ENCODE measurements at places on chromosomes 6 and 20.

- no peak for DNase-seq
These were observed 2.7 kb downstream of the SLC17A2 start for GRCh38 chr6:25927756-25928216.

DNA sequence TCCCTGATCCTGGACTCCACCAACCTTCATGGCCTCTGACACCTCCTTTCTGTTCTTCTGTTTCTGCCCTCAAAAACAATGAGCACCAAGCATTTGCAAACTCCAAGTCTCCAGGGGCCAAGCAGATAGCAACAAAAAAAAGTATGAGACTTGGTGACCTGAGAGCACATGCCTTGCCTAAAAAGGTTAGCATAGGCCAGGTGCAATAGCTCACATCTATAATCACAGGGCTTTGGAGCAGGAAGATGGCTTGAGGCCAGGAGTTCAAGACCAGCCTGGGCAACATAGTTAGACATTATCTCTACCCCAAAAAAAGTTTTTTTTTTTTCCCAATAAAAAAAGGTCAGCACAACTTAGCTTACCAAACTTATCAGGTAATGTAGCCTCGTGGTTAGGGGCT, 13.7 kb upstream of the HM13 start:
- DNase-seq: no peak

GRCh38 chr6:47380251-47380650, 70.5 kb upstream of the TNFRSF21 start:
- DNase-seq: no peak

DNA sequence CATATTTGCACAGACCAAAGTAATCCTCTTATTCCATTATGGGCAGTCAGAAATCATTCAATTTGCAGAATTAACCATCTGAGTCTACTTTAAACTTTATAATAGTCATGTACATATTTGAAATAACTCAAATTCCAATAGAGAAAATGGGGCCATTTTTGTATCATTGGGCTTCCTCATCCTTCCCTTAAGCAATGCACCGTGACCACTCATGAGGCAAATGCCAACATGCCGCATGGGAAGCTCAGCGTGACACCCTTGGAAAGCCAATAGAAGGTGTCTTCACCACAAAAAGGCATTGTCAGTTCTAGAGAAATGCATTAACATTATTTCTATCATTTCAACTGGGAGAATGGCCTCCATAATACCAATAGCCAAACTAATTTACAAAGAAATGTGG, 38.5 kb downstream of the SIM1 start:
- DNase-seq: no peak

DNA sequence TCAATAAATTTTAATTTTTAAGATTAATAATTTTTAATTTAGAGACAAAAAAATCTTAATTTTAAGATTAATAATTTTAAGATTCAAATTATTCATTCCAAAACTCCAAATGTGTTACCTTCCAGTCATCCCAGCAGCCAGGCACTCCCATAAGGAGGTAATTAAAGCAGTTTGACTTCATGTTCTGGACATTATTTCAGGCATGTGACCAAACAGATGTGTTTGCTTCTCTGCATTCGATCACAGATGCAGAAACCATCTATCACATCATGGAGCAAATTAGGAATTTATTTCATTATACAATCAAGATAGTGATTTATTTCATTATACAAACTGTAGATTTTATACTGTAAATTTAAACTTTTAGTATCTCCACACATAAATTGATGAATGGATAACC, 150.3 kb downstream of the AKAP7 start:
- no peak for DNase-seq

GRCh38 chr6:819122-819521, 126.2 kb upstream of the EXOC2 start:
- no peak for DNase-seq

- DNase-seq: no peak
These were observed 202.9 kb upstream of the SOX4 start for GRCh38 chr6:21390532-21391213.

DNA sequence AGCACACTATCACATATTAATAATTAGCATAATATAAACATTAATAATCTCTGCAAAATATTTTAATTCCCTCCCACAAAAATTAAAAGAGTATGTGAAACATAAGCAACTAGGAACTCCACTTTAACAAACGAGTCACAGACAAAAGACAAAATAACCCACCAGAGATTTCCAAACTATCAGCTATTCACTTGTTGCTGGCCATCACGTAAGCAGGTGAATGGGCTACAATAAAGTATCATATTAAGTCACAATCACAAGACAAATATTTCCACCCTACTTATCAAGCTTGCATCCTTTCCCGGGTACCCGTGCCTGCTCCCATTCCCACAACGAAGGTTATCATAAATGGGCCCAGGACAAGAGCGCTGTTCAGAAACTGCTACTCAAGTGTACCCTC, 2.5 kb downstream of the HDAC2 start:
- no peak for DNase-seq

GRCh38 chr20:53935344-53936084, 134.9 kb downstream of the BCAS1 start:
- no peak for DNase-seq

GRCh38 chr6:121319112-121319553, 15.1 kb downstream of the TBC1D32 start:
- DNase-seq: no peak

GRCh38 chr6:21026576-21027273, 492.5 kb downstream of the CDKAL1 start:
- DNase-seq: no peak

DNA sequence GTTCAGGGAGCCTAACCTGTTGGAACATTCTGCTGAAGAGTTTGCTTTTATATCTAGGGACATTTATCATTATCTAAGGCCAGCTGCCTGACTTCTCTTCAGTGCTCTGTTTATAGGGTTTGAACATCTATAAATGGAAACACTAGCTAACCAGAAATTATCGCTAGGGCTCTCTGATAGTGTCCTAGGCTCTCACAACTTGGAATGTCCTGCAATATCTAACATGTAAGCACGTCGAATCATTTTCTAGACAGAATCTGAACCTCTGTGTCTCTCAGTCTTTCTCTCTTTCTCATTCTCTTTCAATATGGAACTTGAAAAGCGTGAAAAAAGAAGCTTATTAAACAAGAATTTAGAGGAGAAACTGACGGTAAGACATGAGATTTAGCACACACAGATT, 92.5 kb upstream of the MLIP start:
- DNase-seq: no peak

- no peak for DNase-seq
These were observed 1454.7 kb downstream of the GRIK2 start for GRCh38 chr6:102848210-102848609.

DNA sequence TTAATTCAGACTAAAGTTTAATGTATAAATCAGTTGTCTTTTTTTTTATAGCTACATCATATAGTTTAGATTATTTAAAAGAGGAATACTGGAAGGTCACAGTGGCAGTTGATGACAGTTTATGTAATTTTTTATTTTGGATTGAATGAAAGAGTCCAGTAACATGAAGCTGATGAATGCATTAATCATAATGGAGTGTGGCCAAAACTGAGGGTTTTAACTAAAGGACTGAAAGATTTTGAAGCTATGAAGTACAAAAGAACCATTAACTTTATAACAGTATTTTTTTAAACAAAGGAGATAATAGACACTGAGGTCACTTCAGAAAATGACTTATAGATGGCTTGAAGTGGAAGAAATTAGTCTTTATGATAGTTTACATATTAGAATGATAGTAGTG, 41.3 kb downstream of the TRMT11 start:
- DNase-seq: no peak

DNA sequence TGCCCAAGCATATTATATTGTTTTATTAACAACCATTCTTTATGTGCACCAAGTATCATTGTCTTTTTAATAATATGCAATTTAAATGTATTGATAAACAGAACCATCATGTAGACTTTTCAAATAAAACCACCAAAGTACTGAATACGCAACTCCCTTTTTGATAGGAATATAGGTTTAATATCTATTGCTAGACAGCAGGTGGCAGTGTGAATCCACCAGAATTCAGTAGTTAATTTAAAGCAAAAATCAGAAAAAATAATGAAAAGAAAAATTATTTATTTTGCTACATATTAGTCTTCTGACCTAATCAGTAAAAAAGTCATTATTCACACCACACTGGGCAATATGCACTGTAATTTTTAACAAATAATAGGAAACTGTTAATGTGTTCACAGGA, 143.7 kb downstream of the KLHL32 start:
- no peak for DNase-seq

DNA sequence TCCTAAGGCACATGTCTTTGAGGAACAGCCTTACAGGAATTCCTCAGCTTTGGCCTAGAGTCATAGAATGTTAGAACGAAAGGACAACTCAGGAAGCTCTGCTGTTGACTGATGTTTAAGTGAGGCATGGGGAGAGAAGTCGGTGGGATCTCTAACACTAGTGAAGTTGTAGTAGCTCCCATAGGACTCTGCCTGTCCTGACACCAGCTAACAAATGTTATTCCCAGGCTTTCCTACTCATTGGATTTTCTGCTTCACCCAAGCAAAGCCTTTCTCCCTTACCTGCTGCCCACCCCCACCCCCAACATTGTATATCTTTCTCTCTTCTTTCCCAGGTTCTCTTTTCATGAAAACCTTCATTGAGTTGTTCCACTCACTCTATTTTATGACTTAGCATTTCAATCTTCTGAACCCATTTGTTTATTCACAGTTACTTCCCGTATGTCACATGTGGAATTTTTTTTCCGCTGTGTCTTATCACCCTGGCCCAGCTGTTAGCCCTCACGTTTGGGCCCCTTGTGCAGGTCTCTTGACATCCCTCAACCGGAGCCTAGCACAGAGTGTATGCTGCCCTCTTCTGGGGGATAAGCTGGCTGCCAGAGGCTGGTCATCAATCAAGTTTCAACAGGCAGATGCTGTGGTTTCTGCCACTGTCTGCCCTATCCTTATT, 39.2 kb upstream of the RNF8 start:
- no peak for DNase-seq

- DNase-seq: no peak
These were observed 19.4 kb downstream of the SYNDIG1 start for GRCh38 chr20:24488800-24489175.

DNA sequence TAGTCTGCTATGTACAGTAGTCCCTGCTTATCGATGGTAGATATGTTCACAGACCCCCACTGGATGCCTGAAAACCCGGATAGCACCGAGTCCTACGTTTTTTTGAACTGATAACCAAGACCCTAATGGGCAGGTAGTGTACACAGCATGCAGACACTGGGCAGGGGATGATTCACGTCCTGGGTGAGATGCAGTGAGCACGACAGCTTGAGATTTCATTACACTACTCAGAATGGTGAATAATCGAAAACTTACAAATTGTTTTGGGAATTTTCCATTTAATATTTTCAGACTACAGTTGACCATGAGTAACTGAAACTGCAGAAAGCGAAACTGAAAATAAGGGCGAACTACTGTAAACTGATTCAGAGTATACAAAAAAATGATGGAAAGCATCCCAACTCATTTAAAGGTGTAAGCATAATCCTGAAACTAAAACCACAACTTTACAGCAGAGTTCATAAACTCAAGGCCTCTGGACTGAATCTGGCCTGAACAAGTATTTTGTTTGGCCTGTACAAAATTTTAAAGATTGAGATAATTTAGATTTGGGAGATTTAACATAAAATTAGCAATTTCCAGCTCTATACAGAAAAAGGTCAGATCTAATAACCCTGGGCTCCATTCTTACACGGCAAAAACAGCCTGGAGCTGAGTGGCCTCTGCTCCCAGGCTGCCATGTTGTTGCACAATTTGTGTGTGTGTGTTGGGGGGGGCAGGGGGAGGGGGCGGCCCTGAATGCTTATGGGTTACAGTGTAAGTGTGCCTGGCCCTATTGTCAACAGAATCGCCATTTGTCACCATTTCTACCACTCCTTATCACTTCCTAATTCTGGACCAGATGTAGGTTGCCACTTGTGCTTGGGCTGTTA, 34.9 kb downstream of the RNF24 start:
- DNase-seq: no peak

DNA sequence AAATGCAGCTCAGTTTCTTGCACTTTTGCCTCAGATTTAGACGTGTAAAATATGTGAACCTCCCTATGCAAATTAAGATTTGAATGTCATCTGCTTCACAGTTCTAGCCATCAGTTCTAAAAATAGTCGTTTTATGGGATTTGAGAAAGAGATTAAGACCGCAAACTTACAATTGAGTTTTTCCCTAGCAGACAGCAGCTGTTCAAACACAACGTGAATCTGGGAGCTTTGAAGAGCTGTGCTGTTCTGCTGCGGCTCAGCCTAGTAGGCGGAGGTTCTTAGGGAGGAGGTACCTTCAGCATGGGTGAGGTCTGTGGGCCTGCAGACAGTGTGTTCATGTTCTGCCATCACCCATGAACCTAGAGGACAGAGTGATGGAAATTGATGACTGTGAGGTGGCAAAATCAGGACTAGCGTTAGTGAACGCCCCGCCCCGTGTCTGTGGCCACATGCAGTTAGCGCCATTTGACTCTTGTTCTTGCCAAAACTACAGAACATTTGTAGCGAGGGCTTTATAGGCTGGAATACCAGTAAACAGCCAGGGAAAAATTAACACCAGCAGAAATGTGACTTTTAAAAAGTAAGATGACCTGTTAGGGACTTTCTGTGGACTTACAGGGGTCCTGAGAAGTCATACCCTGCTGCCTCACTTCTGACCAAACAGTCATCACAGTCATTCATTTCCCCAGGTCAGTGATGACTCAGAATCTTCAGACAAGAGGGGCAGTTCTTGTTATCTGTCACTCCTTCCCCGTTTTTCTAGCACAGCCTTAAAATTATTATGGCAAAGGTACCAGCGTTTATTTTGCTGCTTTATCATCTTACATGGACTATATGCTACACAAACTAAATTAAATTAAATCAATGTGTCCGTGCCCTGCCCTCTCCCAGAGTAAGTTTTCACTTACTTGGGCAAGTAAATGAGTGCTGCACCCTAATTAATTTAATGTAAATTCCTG, 84.3 kb upstream of the TMEM181 start:
- DNase-seq: no peak

DNA sequence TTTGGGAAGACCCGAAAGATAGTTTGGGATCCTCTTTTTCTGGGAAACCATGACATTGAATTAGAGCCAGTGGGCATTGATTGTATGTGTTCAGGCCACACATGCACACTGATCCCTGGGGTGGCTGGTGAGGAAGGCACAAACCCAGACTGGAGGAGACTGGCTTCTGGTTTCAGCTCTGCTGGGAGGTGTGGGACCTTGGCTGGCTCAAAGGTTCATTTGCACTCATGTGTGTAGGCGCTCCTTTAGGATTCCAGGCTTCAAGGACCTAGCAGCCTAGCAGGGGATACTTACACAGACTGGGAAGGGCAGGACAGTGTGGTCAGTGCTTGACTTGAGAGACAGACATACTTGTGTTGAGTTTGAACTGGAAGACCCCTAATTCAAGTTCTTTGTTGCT, 7.2 kb downstream of the RIN2 start:
- no peak for DNase-seq

DNA sequence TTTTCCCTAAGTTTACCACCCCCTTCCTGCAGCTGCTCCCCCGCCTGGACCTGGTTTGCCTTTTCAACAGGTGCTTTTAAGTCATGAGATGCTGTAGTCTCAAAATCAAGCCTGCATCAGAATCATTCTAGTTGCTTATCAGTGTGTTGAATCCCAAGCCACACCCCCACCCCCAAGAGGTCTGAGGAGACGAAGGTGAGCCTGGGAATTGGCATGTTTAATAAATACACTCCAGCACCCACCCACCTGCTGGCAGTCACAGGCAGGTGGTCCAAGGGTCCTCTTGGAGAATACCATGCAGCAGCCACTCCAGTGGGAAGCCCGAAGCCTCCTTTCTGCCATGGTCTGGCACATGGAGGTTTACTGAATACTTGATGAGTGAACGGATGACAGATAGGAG, 1.1 kb upstream of the ADIG start:
- DNase-seq: no peak

Data from activated CD4-positive, alpha-beta T cell treated with anti-CD3 and anti-CD28 coated beads, Interleukin-2, amount 50 U/mL, for 24 hours (primary cell).